ENCODE measurements at places on chromosomes 3 and 15.

- DNase-seq, result no peak
Observed at GRCh38 chr15:62063825-62064635, 2.7 kb upstream of the C2CD4A start.

GRCh38 chr3:27633224-27633545 is 88.9 kb downstream of the EOMES start:
- peak; percentile 36 for DNase-seq

DNA sequence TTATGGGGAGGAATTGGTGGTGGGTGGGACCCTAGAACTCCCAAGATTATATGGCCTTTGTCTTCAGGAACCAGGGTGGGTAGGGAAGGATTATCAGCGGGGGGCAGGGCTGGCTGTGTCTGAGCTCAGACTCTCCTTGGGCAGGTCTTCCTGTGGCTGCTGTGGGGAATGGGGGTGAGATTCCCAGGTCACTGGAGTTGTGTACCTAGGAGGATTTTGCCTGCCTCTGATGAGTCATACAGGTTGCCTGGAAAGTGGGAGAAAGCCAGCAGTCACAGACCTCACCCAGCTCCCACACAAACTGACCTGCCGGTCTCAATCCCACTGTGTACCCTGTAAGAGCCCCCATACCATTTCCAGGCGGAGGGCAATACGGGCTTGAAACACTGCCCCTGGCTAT is 209.9 kb upstream of the CNTN3 start:
- DNase-seq, result no peak

GRCh38 chr15:88072598-88073390 is 183.7 kb downstream of the NTRK3 start:
- no peak for DNase-seq

GRCh38 chr3:186552408-186553031 is 8.3 kb upstream of the CRYGS start:
- no peak for DNase-seq

- DNase-seq, result no peak
Observed at GRCh38 chr3:4008205-4008604, 209.0 kb downstream of the LRRN1 start.

DNA sequence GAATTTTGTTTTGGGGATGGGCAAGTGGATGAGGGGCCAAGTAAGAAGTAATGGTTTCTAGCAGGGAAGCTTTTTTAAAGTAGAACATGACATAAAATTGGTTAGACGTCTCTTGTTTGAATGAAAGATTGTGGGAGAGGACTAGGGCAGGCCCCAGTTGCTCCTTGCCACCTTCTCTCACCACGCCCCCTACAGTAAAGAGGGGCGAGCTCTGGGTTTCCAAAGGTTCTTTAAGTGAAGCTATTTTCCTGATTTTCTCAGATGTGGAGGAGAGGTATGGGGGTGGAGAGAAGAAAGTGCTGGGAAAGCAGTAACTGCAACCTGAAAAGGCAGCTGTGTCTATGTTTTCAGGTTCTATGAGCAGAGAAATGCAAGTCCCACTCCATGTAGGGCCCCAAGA is 32.6 kb upstream of the SKIL start:
- no peak for DNase-seq

GRCh38 chr15:68552344-68552743 is 26.4 kb upstream of the CORO2B start:
- DNase-seq, result no peak

DNA sequence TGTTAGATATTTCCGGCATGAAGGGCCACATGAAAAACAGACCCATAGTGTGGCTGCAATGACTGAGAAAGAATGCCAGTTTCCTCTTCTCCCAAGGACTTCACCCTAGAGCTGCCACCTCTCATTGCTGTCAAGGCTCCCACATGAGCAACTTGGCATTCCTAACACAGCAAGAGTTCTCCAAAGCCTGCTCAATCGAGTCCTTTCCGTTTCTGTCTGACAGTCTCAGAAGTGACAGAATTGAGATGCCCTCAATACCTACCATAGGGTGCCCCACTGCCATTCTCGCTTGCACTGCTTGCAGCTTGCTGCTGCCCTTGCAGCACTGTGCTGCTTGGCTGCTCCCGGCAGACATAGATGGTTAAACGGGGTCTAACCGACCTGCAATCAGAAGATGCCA is 44.3 kb downstream of the UBP1 start:
- no peak for DNase-seq

DNA sequence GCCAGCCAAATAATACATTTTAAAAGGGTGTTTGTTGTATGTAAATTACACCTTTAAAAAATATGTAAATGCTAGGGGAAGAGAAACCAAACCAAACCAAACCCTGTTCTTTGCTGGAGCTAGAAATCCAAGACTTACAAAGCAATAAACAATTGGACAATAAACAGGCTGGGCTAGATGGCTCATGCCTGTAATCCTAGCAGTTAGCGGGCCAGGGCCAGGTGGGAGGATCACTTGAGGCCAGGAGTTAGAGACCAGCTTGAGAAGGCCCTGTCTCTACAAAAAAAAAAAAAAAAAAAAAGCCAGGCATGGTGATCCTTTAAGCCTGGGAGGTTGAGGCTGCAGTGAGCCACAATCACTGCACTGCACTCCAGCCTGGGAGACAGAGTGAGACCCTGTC is 12.5 kb downstream of the STOML1 start:
- no peak for DNase-seq

DNA sequence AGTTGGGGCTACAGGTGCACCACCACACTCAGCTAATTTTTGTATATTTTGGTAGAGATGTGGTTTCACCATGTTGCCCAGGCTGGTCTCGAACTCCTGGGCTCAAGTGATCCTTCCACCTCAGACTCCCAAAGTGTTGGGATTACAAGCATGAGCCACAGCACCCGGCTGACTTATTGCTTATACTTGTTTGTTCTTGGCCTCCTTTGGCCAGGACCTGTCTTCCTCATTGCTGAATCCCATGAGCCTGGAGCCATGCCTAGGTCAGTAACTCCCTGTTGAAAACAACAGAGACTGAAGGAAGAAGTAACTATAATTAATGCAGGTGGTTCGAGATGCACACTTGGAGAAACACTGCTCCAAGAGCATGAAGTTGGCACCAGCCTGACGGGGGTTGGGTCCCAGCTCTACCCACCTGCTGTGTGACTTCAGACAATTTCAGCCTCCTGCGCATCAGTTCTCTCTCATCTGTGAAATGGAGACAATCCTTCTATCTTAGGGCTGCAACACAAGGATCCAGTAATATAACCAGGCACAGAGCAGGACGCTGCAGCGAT is 38.9 kb downstream of the CPN2 start:
- DNase-seq, result no peak

Data from hematopoietic multipotent progenitor cell treated with erythropoietin and hydrocortisone succinate and interleukin-3 and kit ligand, for 6 days (in vitro differentiated cells).